Stimulated activated CD8-positive, alpha-beta memory T cell treated with anti-CD3 and anti-CD28 coated beads, Interleukin-4, amount 100 ng/mL, for 24 hours (primary cell): ENCODE measurements at places on chromosomes 2 and 18.

GRCh38 chr2:182420669-182421068 is 6.2 kb downstream of the PDE1A start:
- DNase-seq = no peak

DNA sequence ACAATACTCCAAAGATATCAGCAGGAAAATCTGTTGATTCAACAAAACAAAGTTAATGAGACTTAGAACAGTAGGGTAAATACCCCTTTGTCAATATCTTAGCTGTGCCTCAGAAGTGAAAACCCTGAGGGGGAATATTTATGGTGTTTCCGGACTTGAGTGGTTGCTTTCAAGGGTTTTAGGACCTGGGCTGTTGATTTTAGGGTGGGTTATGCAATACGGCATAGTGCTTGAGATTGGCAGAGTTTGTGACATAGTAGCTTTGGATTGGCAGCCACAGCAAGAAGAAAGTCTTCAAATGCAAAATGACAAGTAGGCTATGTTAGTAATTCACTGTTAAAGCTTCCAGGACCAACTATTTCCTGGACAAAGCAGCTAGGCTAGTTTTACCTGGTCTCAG is 826.3 kb upstream of the CDH2 start:
- DNase-seq = no peak

GRCh38 chr2:171406044-171406443 is 27.7 kb downstream of the METTL8 start:
- DNase-seq = no peak

DNA sequence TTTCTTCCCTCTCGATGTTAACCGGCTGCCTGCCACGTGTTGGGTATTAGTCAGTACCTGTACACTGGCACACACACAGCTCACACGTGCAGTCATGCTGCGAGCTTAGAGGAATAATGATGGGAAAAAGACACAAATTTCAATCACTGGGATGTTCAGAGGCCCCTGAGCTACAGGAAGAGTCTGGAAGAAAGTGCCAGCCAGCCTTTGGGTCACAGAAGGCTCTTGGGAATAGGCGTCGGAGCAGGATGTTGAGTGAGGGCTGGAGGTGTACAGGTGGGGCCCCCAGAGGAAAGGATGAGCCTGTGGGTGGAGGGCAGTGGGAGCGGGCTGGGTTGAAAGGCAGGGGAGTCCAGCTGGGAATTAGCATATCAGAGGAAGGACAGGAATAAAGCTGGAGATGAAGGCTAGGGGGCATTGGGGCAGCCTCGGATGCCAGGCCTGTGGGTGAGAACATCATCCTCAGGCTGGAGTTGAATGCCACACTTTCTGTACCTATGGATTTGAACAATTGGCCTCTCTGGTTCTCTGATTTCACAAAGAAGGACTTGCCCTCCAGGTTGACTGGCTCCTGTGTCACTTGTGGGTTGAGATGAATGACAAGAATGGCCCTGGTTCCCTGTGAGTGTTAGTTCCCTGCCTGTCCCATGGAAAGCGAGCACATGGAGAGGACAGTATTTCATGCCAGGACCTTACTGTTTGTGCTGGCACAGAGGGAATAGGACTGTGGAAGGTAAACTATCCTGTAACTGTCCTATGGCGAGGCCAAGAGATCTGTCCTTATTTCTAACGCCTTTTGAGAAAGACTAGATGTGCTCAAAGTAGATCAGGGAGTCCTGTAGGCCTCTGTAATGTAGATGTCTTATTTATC is 40.6 kb downstream of the GREB1 start:
- DNase-seq = no peak

GRCh38 chr2:29966266-29966665 is 44.9 kb upstream of the ALK start:
- DNase-seq = no peak

- no peak for DNase-seq
Measured at GRCh38 chr2:228681426-228681825, 499.9 kb upstream of the SPHKAP start.

DNA sequence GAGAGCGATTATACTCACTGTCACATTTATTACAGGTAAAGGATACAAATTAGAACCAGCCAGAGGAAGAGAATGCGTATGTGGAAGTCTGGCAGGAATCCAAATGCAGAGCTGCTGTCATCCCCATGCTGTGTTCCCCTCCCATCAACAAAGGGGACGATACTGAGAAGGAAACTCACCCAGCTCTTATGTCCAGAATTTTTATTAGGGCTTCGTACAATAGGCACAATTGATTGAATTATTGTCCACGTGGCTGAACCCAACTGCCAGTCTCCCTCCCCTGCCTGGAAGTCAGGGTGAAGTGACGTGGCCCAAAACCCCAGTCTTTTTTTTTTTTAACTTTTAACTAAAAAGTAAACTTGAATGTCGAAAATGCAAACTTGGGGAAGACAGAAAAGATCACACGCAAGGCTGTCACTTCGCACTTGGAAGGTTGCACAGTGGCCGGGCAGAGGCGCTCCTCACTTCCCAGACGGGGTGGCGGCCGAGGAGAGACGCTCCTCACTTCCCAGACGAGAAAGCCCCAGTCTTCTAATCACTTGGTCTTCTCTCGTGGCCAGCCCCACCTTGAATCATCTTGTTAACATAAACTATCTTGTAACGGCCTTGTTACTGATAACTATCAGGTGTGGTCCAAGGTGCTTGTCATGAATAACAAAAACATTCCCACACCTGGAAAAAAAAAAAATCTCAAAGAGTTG is 40.0 kb upstream of the ITSN2 start:
- no peak for DNase-seq

GRCh38 chr2:60710707-60711106 is 45.4 kb upstream of the PAPOLG start:
- DNase-seq = no peak

GRCh38 chr18:70469916-70470315 is 181.1 kb downstream of the SOCS6 start:
- no peak for DNase-seq

GRCh38 chr2:64865073-64865830 is 123.9 kb upstream of the SLC1A4 start:
- peak; percentile 39 for DNase-seq

DNA sequence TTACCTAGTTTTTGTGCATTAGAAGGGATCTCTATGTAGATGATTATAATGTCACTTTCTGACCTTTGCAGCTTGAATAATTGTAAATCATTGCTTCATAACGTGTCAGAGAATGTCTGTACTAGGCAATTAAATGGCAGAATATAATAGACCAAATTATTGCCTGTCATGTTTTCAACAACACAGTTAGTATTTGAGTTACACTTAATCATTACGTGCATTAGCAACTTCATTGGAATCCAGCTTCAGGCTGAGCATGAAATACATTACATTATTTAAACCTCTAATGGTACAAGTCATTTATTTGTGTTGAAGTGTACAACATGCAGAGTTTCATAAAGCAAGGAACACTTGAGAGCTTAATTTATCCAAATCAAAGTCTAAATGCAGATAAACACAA is 48.0 kb downstream of the ZNF407 start:
- no peak for DNase-seq

DNA sequence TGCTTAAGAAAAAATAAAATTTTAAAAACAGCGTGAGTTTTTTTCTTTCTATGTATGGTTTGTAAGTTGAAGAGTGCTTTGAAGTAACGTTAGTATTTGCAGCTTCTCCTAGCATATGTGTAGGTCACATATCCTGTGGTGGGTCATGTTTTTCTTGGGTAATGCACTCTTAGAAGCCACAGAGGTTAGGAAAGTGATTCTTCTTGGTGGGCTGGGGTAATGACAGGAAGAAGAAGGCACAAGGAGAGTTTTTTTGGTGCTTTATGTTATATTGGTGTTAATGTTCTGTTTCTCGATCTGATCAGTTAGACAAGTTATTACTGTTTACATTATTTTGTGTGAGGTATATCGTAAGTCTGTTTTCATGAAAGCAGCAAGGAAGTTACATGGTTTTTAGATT is 109.0 kb downstream of the ICA1L start:
- DNase-seq = no peak

GRCh38 chr2:149738767-149739166 is 151.2 kb upstream of the MMADHC start:
- DNase-seq = no peak

- DNase-seq = no peak
Measured at GRCh38 chr2:67878743-67879142, 184.1 kb downstream of the C1D start.

GRCh38 chr2:202049092-202049728 is 15.6 kb downstream of the FZD7 start:
- no peak for DNase-seq

DNA sequence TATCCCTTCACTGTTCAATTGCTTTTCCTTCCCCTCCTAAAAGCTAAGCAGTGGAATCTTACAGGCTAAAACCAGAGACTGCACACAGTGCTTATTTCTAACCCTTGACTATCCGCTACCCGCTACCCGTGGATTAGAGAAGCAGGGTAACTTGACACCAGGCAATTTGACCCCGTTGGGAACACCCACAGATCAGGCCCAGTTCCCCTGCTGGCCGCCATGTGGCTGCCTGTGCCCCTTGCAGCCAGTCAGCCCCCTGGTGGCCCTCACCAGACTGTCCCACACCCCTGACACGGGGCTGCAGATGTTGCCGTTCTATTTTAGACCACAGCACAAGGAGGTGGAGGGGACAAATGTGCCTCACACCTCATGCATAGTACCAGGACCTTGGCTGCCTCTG is 74.8 kb downstream of the TXNL1 start:
- no peak for DNase-seq

DNA sequence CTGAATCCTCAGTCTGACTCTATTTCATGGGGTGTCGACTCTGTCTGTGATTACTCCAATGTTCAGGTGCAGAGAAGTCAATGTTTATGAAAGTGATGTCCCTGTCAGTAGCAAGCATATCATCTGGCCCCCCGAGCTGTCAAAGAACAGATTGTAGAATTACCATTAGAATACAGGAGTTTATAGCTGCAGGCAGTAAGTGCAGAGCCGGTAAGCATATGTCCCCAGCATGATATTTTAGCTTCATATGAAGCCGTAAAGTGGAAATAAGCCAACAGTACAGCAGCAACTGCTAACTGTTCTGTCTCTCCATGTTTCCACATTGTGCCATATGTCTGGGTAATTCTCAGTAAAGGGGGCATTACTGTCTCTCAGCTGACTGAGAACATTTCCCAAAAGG is 541.8 kb downstream of the SOX11 start:
- DNase-seq = no peak

DNA sequence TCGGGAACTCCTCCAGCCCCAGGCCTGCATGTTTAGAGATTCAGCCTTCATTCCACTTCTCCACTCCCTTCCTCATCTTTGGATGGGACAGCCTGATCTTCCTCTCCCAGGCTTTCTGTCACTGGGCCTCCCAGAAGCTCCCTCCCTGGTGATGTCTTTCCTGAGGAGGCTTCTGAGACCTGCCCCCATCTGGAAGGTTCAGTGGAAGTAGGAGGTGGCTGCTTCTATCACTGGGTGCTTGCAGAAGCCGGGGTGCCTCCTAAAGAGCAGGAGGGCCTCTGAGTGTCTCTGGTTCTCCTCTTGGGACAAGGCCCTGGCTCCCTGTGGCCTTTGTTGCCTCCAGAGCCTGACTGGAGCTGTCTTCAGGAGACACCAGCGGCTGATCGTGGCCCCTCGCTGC is 108.7 kb downstream of the CELF4 start:
- no peak for DNase-seq

- no peak for DNase-seq
Measured at GRCh38 chr2:222270396-222270795, 28.4 kb downstream of the PAX3 start.

DNA sequence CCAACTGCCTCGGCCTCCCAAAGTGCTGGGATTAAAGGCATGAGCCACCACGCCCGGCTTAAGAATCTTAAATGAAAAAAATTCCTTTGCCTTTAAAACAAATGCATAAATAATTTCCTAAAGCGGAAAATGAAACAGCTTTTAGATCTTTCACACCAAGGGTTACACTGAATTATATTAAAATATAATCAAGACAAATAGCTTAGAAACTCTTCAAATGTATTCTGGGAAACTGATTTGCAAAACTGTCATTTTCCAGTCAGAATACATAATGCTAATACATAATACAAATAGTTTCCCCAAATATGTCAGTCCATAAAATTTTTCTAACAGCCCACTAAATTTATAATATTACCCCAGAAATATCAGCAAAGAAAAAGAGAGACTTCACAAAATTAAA is 68.3 kb upstream of the PGAP1 start:
- DNase-seq = no peak

- no peak for DNase-seq
Measured at GRCh38 chr2:30636311-30636710, 170.9 kb downstream of the CAPN13 start.

- DNase-seq = no peak
Measured at GRCh38 chr2:239274391-239275043, 126.3 kb downstream of the HDAC4 start.

DNA sequence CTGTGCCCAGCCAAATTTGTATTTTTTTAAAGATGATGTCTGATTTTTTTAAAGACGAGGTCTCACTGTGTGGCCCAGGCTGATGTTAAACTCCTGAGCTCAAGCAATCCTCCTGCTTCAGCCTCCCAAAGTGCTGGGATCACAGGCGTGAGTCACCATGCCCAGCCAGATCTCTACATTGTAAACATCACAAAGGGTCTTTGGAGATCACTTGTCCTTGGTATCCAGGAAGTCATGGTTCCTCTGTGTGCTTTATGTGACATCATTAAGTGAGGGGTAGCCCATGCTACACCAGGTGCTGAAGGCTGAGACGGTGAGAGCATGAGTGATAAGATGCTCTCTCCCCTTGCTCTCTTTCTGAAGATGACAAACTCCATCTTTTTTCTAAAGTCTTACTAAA is 7.0 kb upstream of the NUP35 start:
- no peak for DNase-seq

DNA sequence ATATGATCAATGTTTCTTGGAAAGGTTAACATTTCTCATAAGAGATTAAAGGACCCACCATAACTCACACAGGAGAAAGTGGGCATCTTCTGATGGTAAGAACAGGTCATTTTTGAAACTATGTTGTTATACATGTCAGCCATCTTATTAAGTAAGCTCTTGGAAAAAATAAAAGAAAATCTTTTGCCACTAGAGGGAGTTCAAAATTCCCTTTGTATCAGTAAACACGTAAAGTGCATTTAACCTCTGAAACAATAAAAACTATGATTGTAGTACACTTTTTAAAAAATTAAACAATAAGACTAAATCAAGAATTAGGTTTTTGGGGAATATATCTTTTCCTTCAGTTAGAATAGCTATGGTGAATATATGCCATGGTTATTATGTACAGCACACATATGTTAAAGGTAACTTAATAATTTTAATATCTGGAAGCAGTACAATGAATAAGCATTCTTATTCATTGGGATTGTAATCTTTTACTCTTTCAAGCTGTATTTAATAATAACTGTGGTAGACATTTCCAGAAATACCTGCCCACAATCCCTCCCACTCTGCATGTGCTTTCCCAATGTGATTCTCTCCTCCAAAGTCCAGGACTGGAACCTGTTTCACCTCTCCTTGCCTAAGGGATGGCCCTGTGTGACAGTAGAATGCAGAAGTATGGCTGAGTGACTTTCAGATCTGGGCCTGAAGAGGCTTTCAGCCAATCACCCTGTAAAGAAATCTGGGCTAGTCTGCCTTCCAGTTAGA is 64.2 kb downstream of the RBMS1 start:
- no peak for DNase-seq

DNA sequence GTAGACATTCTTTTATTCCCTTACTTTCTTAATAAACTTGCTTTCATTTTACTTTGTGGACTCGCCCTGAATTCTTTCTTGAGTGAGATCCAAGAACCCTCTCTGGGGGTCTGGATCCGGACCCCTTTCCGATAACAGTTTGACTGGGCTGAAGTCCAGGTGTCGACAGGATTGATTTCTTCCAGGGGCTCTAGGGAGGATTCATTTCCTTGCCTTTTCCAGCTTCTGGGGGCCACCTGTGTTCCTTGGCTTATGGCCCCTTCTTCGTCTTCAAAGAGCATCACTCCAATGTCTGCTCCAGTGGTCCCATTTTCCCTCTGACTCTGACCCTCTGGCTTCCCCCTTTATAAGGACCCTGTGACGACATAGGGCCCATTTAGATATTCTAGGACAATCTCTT is 67.5 kb downstream of the COPS8 start:
- no peak for DNase-seq
